ENCODE measurements at places on chromosomes 7 and 10.

GRCh38 chr7:142375710-142376313 is 118.0 kb upstream of the PRSS58 start:
- no peak for DNase-seq

GRCh38 chr7:157056957-157057902 is 46.8 kb upstream of the MNX1 start:
- no peak for DNase-seq

GRCh38 chr7:28442540-28443420 is 30.5 kb downstream of the CREB5 start:
- DNase-seq: no peak

- no peak for DNase-seq
These were observed 56.8 kb downstream of the ZRANB1 start for GRCh38 chr10:124998624-124999291.

DNA sequence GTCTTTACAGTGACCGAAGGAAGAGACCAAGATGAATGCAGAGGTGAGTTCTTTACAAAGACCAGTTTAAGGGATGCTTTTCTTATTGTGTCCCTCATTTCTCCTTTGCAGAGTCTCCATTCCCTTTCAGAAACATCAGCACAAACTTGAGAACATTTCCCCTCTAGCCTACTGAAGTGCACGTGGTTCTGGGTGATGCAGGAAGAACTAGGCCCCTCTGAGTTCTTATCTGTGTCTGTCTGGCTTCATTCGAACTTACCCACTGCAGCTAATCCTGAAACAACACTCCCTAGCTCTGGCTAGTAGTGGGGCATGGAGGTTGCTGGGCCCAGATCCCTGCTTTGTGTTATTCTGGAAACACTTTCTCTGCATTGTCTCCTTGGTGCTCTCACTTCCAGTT is 12.6 kb downstream of the BLVRA start:
- DNase-seq: no peak

GRCh38 chr10:97578171-97578844 is 5.7 kb downstream of the ANKRD2 start:
- no peak for DNase-seq

- no peak for DNase-seq
These were observed at the start of gene POU6F2 for GRCh38 chr7:38977685-38978084. POU6F2 (plus strand) TSS chr7:38977909; CDS start chr7:38977954, 45 bp downstream.

- DNase-seq: no peak
These were observed 3.3 kb downstream of the SLIT1 start for GRCh38 chr10:97182288-97182990.

- DNase-seq: no peak
These were observed 445.2 kb upstream of the NFE2L3 start for GRCh38 chr7:25706764-25707163.

GRCh38 chr10:71081229-71081560 is 131.2 kb upstream of the UNC5B start:
- no peak for DNase-seq

GRCh38 chr10:12790270-12790669 is 211.2 kb downstream of the CCDC3 start:
- no peak for DNase-seq

DNA sequence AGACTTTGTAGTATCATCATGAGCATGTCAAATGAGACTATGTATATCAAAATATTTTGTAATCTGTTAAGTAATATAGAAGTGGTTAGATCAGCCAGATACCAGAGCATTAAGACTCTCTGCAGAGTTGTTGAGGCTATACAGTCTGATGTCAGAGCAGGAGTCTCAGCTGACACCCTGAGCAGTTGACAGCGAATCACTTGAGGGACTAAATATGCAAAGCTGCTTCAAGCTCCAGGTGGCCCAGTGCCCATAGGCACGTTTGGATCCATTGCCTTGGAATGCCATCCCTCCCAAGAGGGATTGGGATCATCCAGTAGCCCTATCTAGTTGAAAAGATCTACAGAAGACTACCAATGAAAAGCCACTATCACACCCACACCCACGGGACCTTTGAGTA is 210.2 kb downstream of the TAX1BP1 start:
- no peak for DNase-seq

- no peak for DNase-seq
These were observed 603 bp downstream of the PAPOLB start for GRCh38 chr7:4861227-4861626.

DNA sequence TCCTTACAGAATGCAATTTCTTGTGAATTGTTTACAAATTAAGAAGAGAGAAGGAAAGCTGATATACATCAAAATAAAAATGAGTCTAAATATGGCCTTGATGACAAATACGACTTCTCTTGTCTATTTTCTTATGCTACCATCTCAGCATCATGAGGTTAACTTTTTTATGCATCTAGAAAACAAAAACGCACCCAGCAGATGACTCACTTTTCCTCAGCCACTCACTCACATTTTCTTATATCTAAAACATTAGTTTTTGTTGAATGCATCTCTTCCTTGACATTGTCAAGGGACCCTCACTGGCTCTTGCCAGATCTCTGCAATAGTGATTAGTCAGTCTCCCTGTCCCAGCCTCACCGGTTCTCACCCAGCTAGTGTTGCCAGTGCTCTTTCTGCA is 256.4 kb upstream of the SLC26A5 start:
- no peak for DNase-seq

GRCh38 chr10:75502838-75503237 is 71.4 kb downstream of the LRMDA start:
- DNase-seq: no peak

- DNase-seq: no peak
These were observed 35.0 kb upstream of the USP6NL start for GRCh38 chr10:11646450-11646849.

DNA sequence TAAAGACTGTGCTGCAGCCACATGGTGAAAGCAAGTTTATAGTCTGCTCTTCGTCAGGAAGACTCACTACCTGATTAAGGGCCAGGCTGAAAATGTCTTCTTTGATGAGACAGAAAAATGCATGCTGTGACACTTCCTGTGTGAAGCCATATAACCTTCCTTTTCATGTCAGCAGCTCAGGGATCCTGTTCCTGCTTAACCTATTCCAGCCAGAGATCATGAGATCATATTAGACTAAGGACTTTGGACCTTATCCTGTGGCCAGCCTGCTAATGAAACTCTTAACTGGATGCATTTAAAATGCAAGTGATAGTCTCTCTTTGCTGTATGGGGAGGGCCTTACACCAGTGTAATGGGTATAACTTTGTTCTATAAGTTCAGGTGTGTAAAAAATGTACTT is 165.2 kb downstream of the PTEN start:
- DNase-seq: no peak

- no peak for DNase-seq
These were observed 953 bp downstream of the NODAL start for GRCh38 chr10:70440296-70441160.

DNA sequence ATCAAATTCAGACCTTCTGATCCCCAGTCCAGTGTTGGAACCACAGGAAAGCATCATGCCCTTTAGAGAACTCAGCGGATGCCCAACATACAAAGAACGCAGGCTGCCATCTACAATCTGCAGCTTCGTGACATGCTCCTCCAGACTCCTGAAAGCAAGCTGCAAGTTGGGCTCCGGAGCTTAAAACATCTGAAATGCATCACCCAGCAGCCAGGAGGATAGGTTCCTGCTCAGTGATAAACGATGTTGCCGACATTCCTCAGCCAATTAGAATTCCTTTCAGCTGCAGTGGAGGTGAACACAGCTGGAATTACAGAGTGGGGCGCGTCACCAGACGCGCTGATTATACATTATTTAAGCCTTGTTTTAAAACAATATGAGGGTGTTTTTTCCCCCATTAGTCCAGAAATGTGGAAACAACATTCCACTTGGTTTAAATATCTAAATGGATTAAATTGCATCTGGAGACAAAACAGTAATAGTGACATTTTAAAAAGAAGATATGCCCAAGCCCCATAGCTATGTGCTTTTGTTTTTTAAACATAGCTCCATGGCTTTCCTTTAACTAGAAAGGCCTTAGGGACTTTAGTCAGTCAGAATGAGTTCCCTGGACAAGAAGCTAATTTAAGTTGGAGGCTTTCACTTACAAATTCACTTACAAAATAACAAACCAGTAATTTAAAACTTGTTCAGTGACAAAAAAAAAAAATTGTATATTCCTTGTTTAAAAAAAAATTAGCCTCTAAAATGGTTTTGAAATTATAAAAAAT is 6.3 kb downstream of the SMURF1 start:
- peak; percentile 81 for DNase-seq

GRCh38 chr7:73715648-73716317 is 3.7 kb downstream of the STX1A start:
- peak; percentile 97 for DNase-seq

GRCh38 chr10:129774736-129775401 is 189.2 kb downstream of the EBF3 start:
- no peak for DNase-seq

GRCh38 chr10:6473901-6474370 is 106.1 kb downstream of the PRKCQ start:
- no peak for DNase-seq

DNA sequence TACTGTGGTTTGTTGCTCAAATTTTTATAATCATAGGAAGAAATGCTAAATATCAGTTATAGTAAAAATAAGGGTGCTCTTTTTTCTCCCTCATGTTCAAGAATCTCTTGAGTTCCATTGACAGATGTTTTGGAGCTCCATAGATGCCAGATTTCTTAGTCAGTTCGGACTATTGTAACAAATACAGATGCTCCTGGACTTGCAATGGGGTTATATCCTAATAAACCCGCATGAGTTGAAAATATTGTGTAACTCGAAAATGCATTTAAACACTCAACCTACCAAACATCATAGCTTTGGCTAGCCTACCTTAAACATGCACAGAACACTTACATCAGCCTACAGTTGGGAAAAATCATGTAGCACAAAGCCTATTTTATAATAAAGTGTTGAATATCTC is 100.7 kb upstream of the CSTF2T start:
- no peak for DNase-seq

DNA sequence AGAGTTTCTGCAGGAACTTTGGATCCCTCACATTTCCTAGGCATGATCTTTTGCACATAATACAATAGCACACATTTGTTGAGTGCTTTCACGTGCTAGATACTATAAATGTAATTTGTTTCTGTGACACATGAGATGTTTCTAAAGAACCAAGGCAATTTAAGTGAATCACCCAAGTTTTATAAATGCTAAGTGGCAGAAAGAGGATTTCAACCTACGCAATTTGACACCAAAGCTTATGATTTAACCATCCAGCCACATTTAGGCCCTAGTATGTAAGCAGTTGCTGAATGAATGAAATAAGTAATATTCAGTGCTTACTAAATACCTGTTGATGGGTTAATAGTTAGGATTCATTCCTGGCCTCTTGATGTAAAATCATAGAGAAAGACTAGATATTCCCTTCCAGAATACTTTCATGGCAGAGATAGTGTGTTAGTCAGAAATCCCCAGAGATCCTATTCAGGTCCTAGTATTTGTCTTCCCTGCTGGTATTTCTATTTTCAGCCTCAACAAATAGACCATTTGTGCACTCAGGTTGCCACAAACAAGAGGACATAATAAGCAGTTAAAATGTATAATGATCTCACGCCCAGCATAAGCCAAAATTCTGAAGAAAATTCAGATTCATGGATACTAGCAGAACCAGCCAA is 572.6 kb downstream of the IPMK start:
- peak; percentile 5 for DNase-seq

DNA sequence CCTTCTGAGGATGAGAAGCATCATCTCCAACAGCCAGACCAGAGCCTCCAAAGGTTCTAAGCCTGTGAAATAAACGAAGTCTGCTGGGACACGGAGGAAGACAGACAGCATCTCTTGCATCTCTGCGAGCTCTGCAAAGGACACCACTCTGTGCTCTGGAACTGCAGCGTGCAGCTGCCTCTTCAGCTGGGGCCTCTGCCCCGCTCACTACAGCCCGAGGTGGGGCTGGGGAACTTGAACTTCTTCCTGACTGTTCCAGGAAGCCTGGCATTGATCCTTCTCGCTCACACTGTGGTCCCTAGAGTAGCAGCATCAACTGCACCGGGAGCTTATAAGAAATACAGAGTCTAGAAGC is 163.3 kb downstream of the USP6NL start:
- DNase-seq: no peak

DNA sequence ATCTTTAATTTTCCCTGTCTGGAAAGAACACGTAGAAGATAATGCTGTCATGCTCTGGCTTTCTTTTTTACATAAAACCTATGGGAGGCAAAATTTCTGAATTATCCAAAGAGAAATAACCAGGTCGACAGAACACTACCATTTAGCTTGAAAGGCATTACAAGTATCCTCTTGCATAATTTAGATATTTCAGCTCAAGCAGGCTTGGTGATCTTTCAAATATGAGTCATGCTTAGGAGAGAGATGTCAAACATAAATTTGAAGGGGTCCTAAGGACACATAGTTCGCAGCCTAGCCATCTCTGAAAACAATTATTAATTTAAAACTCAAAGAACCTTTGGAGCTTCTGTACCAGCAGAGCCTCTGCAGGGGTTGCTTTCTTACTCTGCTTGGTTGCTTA is 100.9 kb downstream of the FAS start:
- no peak for DNase-seq

- DNase-seq: no peak
These were observed 86.2 kb downstream of the APBB1IP start for GRCh38 chr10:26524161-26524896.

GRCh38 chr7:2637505-2638223 is 5.9 kb downstream of the TTYH3 start:
- DNase-seq: no peak

- peak; percentile 63 for DNase-seq
These were observed 27.6 kb upstream of the MKRN1 start for GRCh38 chr7:140506788-140507464.

DNA sequence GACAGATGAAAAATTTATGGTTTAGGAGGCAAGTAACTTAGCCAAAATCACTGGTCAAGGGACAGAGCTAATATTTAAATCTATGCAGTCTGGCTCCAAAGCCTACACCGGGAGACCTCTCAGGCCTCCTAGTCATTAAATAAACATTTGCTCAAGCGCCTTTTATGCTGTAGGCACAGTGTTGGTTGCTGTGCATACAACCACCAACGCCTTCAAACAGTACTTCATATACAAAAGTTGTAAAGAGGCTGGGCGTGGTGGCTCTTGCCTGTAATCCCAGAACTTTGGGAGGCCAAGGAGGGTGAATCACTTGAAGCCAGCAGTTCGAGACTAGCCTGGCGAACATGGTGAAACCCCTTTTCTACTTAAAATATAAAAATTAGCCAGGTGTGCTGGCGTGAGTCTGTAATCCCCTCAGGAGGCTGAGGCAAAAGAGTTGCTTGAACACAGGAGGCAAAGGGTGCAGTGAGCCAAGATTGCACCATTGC is 159.8 kb downstream of the MAGI2 start:
- peak; percentile 85 for DNase-seq

DNA sequence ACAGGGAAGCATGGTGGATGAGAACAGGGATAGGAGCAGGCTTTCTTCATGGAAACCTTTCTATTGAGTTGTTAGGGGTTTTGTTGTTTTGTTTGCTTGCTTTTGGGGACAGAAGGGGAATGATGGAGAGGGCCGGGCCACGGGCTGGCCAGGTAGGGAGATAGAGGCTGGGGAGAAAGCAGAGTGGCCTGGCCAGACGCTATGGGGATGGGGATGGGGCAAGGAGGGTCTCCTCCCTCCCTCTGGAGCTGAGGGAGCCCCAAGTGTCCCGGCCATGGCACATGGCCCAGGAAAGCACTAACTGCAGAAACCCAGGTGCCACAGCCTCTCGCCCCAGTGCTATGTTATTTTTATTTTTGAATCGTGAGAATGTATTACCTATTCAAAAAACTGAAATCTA is 10.0 kb downstream of the AOC1 start:
- no peak for DNase-seq
